ENCODE measurements at places on chromosomes 3 and 15. TPM values are rescaled to one million over a fixed set of nuclear protein-coding genes. Genes with fewer than 3 reads are reported as not detected.

The GPR160 gene
- total RNA-seq: 14.9 TPM

The FEZF2 gene
- not detected for total RNA-seq

The SH3GL3 gene
- total RNA-seq: not detected

The ZMYND10 gene
- 4.2 TPM for total RNA-seq

The HYAL3 gene
- total RNA-seq: 5.4 TPM

The PLS1 gene
- 2.7 TPM for total RNA-seq

The GOLGB1 gene
- 45.7 TPM for total RNA-seq

Data from CD4-positive, alpha-beta memory T cell (primary cell).